Chondrocyte (in vitro differentiated cells): ENCODE measurements at places on chromosomes 6 and 20. TPM values are rescaled to one million over a fixed set of nuclear protein-coding genes. Genes with fewer than 3 reads are reported as not detected.

- no peak for DNase-seq
Observed at GRCh38 chr6:33492093-33492492, 37.7 kb downstream of the ZBTB9 start.

The TOX2 gene
- total RNA-seq: 0.12 to 0.18 TPM in 2 of 3 replicates, not detected in the other

- DNase-seq: no peak
Observed at GRCh38 chr20:47503685-47504084, 2.0 kb downstream of the NCOA3 start.

GRCh38 chr6:24125980-24126379 lies at the start of gene NRSN1:
NRSN1 (plus strand) TSS chr6:24126215; CDS start chr6:24134328, 8,113 bp downstream.
- DNase-seq: no peak

- DNase-seq: no peak
Observed at GRCh38 chr20:41881466-41882046, 263.4 kb upstream of the CHD6 start.

DNA sequence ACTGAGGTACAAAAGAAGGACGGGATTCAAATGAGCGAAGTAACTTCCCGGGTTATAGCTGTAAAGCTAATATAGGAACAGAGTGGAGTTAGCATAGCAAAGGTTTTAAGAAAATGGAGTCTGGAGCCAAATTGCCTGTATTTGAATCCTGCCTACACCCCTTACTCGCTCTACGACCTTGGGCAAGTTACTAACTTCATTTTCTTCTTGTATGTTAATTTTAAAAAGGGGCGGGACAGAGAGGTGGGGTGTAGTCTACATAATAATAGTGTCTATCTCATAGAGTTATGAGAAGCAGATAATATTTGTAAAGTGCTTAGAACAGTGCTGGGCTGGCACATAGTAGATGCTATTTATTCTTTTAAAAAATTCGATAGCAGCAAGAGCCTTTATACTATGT lies 705 bp downstream of the ZSCAN23 start:
- no peak for DNase-seq
